Endothelial cell of umbilical vein (primary cell): ENCODE measurements at places on chromosomes 12 and 14. TPM values are rescaled to one million over a fixed set of nuclear protein-coding genes. Genes with fewer than 3 reads are reported as not detected.

DNA sequence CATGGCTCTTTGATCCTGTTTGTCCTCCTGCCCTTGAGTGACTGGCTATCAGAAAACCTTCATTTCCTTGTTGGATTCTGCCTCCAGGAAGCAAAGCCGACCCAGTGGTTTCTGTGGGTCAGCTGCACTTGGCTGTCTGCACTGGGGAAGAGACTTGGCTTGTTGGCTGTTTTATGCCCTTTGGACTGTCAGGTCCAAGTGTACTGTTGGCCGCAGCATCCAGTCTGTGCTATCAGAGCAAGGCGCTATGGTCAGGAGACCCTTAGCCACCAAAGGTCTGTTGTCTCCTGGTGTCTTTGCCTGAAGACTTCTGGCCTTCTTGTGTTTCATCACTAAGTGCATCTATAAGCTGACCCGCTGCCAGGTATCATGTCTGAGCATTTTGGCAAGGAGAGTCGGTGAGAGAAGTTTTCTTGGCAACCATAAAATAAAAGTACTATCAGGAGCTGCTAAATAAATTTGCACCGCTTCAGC is 177.4 kb upstream of the HIF1A start:
- DNase-seq: peak; percentile 39

DNA sequence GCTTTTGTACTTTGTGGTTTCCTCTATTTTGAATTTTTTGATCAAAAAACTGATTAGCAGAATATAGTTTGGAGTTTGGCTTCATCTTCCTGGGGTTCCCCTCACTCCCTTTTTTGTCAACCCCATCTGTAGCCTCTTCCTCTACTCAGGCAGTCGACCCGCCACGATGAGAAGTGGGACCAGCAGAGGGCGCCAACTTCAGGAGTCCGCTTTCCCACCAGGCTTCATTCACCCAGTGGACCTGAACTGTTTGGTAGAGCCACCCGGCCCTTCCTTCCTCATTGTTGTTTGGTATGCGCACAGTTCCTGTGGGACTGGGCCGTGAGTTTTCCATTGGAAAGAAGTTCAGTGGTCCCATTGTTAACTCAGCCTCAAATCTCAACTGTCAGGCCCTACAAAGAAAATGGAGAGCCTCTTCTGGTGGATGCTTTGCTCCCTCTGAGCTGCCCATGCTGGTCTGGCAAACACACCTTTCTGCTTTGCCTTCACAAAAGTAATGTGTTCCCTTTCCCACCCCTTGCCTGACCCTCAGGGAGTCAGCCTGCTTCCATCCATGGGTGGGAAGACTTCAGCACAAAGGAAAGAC is 21.7 kb downstream of the TMBIM6 start:
- peak; percentile 75 for DNase-seq

Gene SAV1
- 27.8 and 31.0 TPM in 2 replicates for total RNA-seq

- DNase-seq: no peak
Observed at GRCh38 chr12:51430196-51430895, 5.7 kb downstream of the SLC4A8 start.

DNA sequence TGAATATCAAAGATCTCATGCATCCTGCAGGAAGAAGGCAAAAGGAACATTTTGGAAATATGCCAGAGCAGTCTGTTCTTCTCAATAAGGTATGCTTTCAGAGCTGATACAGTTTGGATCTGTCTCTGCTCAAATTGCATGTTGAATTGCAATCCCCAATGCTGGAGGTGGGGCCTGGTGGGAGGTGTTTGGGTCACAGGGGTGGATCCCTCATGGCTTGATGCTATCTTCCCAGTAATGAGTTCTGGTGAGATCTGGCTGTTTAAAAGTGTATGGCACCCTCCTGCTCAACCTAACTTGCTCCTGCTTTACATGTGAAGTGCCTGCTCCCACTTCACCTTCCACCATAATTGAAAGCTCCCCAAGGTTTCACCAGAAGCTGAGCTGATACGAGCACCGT is 76.6 kb downstream of the RIN3 start:
- DNase-seq: peak; percentile 19

DNA sequence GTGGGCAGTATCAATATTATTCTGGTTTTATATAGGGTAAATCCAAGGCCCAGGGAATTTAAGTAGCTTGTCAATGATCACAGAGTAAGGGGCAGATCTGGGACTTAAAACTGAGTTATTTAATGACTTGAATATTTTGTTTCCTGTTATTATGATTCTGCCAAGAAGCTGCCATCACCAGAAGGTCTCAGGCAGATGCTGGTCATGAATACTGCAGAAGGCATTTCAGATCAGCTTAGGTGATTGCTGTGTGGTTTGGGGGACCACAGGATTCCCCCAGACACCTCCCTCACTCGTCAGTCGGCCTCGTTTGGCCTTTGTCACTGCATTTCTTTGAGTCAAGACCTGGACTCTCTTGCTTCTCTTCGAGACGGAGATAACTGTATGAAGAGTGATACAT is 47.7 kb upstream of the EVL start:
- peak; percentile 35 for DNase-seq

- peak; percentile 84 for DNase-seq
Observed at GRCh38 chr14:92039063-92039718, 668 bp downstream of the TRIP11 start.

Gene GPRC5D
- total RNA-seq: not detected in 2 replicates

DNA sequence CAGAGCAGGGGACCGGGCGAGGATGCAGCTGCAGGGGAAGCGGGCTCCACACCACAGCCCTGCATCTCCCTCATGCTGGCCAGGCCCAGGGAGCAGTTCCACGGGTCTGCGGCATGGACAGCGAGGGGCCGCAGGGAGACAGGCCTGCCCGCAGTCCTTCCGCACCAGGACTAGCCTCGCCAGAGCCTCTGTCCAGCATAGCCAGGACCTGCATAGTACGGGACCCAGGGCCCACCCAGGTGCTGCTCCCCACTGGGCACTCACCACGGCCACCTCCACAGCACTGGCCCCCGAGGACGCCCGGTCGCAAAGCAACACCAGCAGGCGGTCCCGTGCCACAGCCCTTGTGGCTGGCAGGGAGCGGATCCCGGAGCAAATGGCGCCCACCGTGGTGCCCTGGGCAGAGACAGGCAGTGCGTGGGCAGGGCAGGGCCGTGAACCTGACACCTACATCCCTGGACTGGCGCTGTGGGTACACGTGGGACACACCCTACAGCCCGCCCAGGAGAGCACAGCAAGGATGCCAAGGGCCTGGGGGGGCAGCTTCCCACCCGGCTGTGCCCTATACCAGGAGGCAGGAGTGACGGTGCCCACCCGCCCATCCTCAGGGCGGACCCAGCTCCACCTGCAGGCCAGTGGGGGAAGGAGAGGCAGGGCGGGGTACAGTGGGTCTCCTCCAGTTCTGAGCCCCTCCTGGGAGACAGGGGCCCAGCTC is 23.8 kb downstream of the JAG2 start:
- no peak for DNase-seq

- no peak for DNase-seq
Observed at GRCh38 chr14:101758913-101759593, 2.5 kb upstream of the PPP2R5C start.

Gene CCDC175
- total RNA-seq: not detected in 2 replicates

Gene TRAFD1
- total RNA-seq: 22.4 and 24.9 TPM in 2 replicates

Gene CTSG
- total RNA-seq: not detected in 2 replicates

Gene KRT6C
- not detected in 2 replicates for total RNA-seq

Gene SOCS2
- 4.1 and 5.6 TPM in 2 replicates for total RNA-seq

- DNase-seq: no peak
Observed at GRCh38 chr14:68372368-68372767, 420.5 kb downstream of the ZFP36L1 start.

Gene TAC3
- not detected in 2 replicates for total RNA-seq

GRCh38 chr12:28780960-28781359 is 368.1 kb upstream of the FAR2 start:
- peak; percentile 11 for DNase-seq

- no peak for DNase-seq
Observed at GRCh38 chr12:117967512-117967911, 1.3 kb downstream of the KSR2 start.

Gene ZNF605
- 11.0 and 11.3 TPM in 2 replicates for total RNA-seq

DNA sequence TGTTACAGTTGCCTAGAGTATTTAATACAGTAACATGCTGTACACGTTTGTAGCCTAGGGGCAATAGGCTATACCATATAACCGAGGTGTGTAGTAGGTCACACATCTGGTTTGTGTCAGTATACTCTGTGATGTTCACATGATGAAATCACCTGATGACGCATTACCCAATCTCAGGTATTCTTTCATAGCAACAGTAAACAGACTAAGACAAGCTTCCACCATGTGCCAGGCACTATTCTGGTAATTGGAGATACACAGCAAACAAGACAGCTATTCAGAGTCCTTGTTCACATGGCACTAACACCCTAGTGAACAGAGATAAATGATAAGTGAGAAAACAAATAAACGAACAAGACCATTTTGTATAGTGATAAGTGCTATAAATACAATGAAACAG is 3.8 kb upstream of the PDE3A start:
- no peak for DNase-seq

- peak; percentile 63 for DNase-seq
Observed at GRCh38 chr12:15800278-15800677, 11.1 kb upstream of the EPS8 start.

GRCh38 chr12:79414252-79414651 is 276.5 kb downstream of the PAWR start:
- DNase-seq: no peak

Gene GLT8D2
- total RNA-seq: 1.5 and 1.7 TPM in 2 replicates

GRCh38 chr12:106739318-106739717 is 35.2 kb upstream of the RIC8B start:
- peak; percentile 39 for DNase-seq

GRCh38 chr12:55996201-55996714 is 818 bp upstream of the SUOX start:
- peak; percentile 72 for DNase-seq

Gene ASCL1
- total RNA-seq: not detected in 2 replicates

Gene GPRC5A
- total RNA-seq: 17.6 and 22.7 TPM in 2 replicates
